Ascending aorta (tissue), 2 donors: ENCODE measurements at places on chromosomes 16 and 17.

GRCh38 chr16:22291020-22291419, 6.2 kb upstream of the POLR3E start:
- DNase-seq = no peak

DNA sequence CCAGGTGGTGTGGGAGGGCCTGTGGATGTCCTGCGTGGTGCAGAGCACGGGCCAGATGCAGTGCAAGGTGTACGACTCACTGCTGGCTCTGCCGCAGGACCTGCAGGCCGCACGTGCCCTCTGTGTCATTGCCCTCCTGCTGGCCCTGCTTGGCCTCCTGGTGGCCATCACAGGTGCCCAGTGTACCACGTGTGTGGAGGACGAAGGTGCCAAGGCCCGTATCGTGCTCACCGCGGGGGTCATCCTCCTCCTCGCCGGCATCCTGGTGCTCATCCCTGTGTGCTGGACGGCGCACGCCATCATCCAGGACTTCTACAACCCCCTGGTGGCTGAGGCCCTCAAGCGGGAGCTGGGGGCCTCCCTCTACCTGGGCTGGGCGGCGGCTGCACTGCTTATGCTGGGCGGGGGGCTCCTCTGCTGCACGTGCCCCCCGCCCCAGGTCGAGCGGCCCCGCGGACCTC, 798 bp downstream of the CLDN9 start:
- DNase-seq = no peak

- no peak for DNase-seq
These were observed 58.3 kb downstream of the NOS2 start for GRCh38 chr17:27741971-27742575.

GRCh38 chr16:9296271-9296590, 204.8 kb downstream of the HAPSTR1 start:
- DNase-seq = no peak

DNA sequence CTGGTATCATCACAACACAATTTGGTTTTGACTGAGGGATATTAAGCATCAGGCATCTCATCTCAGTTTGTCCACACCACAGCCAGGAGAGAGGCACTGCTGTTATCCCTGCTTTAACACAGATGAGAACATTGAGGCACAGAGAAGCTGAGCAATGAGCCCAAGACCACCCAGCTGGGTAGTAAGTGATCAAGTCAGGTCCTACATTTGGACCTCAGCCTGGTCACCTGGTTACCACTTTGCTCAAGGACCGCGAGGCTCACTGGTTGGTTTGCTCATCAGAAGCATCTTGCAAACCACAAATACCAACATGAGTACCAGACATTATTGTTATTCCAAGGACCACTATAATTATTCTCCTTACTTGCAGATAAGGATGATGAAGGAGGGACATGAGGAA, 245.5 kb downstream of the CBLN1 start:
- DNase-seq = no peak

- DNase-seq = no peak
These were observed 30.0 kb downstream of the SDK2 start for GRCh38 chr17:73614256-73614655.

DNA sequence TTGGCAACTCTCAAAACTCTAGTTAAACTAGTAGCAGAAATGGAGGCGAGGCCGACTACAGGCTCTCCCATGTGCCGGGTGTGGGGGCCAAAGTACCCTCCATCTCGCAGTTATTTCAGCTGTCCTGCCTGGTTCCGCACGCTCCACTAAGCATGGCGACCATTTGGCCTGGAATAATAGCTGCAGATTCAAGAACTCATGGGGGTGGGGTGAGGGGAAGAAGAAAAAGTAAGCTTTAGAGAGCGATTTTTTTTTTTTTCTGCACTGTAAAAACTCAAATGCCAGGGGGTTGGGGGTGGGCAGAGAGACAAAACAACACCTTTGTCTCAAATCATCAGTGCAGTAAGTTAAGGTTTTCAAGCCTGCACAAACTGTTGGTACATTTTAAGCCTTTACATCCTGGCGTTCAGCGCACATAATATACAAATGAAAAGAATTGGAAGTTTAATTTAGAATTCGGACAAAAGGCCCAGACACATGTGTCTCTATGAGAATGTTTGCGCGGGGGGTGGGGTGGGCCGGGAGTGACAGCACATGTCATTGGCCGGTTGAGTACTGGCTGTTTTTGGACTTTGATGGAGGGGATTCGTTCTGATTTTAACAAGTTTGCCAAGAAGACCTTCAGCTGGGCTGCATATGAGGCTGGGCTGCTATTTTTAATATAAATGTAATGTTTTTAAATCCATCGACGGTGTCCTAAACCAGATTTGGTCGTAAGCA, 694.7 kb upstream of the SALL1 start:
- no peak for DNase-seq

DNA sequence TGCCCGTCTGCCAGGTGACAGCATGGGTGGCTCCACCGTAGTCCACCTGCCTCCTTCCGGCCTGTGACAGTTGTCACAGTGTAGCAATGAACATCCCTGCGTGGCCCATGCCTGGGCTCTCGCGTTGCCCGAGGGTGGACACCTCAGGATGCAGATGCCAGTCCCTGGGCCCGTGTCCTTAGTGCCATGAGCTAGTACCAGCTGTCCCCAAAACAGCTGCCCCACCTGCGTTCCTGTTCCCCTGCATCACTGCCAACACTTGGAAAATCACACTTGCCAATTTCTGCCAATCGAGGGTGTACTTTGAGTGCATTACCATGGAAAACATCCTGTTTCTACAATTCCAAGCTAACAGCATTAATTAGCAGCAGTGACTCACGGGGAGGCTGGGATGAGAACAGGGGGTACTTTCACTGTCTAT, 9.0 kb upstream of the C16orf95 start:
- no peak for DNase-seq

- no peak for DNase-seq
These were observed 137.9 kb upstream of the GSE1 start for GRCh38 chr16:85475233-85475632.

DNA sequence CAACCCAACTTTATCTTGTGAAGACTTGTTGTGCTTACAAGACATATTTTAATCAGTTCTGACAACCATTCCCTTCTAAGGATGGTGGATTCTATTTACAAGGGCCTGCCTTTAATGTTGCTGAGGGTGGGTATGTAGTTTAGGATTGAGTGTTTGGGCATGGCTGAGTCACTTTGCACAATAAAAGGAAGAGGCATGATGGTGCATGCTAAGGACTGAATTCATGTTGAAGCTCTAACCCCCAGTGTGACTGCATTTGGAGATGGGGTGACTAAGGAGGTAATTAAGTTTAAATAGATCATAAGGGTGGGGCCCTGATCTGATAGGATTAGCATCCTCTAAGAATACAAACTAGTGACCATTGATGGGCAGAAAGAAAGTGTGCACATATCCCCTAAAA, 196.1 kb upstream of the HS3ST3A1 start:
- no peak for DNase-seq

DNA sequence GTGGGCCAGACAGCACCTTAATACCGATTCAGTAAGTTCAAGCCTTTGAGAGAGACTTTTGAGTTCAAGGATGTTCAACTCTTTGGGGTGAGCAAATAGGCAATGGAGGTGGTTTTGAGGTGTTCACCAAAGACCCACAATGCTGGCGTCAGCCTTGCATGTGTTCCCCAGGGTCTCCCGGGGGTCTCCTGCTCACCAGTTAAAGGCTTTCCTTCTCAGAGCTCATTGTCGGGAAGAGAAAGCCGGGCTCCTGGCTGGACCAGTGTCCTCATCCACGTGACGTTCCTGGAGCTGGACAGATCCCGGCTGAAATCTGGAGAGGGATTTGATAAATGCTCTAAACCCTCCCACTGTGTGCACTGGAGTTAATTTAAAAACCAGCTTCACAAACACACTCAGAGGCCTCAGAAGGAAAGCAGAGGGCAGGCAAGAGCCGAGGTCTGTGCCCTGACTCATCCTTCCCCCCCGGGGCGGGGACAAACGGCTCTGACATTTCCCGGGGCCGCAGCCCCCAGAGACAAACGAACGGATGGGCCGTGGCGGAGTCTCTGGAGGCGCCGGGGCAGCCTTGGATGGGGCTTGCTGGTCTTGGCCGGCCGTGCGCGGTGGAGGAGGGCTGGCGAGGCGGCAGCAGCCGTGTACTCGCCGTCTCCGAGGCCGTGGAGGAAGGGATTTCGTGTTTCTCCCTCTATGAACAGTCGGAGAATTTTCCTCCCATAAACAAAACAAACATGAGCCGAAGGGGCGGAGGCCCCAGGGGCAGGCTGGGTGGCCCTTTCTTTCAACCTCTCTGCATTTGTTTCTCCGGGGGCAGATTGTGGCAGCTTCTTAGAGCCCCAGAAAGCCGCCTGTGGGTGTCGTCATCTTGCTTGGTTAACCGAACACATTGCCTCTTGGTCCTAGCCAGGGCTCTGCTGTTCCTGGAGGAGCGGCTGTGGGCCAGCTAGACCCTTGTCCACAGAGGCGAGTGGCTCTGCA, 94.2 kb downstream of the NTN1 start:
- peak; percentile 35 for DNase-seq

GRCh38 chr16:397736-398332, 835 bp downstream of the NME4 start:
- DNase-seq = peak; percentile 91

- no peak for DNase-seq
These were observed 66.7 kb downstream of the SOX9 start for GRCh38 chr17:72187556-72187955.

GRCh38 chr17:49834118-49834743, 13.6 kb downstream of the TAC4 start:
- no peak for DNase-seq

DNA sequence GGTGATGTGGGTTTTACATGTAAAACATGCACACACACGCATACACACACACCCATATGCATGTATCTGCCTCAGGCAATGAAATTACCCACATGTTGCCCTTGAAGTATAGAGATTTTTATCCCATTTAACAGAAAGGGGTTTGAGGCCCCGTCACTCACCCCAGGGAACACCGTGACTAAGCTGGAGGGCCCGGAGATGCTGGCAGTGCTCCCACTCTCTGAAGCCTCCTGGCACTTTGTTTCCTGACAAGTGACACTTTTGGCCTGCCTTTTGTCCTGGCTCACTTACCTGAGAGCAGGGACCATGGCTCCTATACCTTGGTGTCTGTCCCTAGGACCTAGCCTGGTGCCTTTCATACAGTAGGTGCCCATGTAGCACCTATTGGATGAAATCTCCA, 50.0 kb upstream of the TNRC6C start:
- DNase-seq = no peak

DNA sequence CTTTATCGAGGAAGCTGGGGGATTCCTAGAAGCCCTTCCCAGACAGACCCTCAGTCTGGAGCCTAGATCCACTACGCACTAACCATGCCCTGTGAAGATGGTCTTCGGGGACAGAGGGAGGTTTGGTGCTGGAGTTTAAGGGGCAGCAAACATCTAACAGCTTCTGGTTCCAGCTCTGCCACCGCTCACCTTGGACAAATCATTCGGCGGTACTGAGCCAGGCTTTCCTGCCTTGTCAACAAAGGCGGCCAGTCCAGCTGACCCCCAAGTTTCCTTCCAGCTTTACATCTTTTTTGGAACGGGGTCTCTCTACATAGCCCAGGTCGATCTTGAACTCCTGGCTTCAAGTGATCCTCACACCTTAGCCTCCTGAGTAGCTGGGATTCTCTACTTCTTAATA, 369 bp upstream of the GJD3 start:
- DNase-seq = no peak

GRCh38 chr16:21590287-21590686, 9.1 kb upstream of the METTL9 start:
- DNase-seq = no peak

DNA sequence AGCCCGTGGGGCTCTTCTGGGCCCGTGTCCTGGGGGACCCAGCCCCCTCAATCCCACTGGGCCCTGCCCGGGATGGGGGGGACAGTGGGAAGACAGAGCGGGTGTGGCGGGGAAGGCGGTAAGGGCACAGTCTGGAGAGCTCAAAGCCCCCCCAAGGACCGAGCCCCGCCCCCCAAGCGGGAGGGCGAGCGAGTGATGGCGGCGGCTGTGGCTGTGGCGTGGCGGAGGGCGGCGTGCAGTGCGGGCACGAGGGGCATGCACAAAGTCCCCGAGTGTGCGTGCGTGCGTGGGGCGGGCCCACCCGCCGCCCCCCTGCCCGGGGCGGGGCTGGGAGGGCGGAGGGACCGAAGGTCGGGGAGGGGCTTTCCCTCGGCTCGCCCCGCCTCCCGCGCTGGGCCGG, 3.6 kb upstream of the WDR24 start:
- no peak for DNase-seq

DNA sequence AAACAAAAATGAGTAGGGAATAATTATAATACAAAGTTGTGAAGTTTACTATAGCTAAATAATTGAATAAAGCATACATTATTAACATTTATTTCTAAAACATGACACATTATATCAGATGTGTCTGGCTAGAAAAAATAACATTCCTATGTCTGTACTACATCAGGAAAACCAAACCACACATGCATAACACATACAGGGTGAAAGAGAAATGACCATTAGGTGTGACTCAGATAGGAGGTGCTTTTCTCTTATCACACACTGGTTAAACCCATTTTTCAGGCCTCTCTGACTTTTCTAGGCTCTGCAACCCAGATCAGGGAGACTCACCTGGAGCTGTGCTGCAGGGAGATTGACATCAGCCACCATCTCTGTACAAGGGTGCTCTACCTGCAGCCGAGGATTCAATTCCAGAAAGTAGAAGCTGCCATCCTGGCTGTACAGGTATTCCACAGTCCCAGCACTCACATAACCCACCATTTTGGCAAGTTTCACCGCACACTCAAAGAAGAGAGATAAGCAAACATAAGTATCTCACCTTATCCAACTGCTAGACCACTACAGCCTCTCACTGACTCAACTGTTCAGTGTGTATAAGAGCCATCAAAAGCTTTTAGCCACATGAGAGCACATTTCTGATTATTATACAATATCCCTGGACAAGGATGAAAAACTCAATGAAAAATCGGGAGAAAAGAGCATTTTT, 116.6 kb upstream of the C17orf78 start:
- DNase-seq = no peak

DNA sequence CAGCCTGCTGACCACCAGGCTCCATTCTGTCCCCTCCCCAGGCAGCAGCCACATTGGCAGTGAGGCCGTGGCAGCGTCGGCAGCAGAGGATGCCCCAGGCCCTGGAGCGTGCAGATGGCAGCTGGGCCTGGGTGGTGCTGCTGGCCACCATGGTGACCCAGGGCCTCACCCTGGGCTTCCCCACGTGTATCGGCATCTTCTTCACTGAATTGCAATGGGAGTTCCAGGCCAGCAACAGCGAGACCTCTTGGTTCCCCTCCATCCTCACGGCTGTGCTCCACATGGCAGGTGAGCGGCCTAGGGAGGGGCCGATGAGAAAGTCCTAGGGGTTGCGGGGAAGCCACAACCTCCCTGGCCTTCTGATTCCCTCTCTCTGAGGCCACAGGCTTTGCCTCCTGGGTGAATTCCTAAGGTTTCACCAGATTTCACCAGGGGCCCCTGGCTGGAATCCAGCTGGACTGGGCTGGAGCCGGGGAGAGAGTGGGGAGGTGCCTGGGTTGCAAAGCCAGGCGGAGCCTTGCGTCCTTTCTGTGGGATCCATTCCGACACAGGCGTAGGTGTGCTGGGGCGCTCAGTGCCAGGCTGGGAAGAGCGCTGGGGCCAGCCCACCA, 5.9 kb downstream of the SLC16A5 start:
- DNase-seq = no peak

GRCh38 chr16:442976-443375, 17.5 kb downstream of the RAB11FIP3 start:
- DNase-seq = no peak
